ENCODE measurements at places on chromosomes 7 and 10.

DNA sequence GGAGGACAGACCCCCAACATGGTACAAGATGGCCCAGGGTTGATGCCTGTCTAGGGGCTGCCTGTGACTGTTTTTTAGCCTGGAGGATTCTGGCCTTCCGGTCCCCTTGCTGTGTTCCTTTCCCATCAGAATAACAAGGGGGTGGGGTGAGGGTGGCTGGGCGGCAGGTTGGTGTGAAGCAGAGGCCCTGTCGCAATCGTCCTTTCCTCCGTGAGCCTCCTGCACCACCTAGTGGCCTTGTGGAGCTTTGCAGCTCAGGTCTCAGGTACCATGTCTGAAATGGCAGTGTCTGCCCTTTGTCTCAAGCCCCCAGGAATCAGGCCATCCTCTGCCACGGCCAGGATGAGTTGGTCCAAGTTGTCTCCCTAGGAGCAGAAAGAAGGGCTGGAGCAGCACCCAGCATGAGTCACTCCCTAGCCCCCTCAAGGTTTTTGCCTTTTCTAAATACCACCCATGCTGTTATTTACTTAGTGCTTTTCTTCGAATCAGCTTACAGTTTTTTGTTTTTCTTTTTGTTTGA lies 24.2 kb downstream of the TACR2 start:
- peak; percentile 92 for DNase-seq

DNA sequence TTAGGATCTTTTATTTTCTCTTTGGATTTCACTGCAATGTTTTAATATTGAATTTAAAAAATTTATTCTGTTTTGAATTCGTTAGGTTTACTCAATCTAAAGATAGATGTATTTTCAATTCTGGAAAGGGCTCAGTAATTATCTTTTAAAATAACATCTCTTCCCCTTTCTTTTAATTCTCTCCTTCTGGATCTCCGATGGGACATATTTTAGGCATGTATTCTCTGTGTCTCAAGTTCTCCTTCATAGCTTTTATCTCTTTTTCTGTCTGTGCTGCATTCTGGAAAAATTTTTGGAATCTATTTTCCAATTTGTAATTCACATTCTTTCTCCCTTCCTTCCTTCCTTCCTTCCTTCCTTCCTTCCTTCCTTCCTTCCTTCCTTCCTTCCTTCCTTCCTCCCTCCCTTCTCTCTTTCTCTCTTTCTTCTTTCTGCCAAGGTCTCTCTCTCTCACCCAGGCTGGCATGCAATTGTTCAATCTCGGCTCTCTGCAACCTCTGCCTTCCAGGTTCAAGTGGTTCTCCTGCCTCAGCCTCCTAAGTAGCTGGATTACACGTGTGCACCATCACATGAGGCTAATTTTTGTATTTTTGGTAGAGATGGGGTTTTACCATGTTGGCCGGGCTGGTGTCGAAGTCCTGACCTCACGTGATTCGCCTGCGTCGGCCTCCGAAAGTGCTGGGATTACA lies 98.5 kb upstream of the CTTNBP2 start:
- DNase-seq, result no peak

DNA sequence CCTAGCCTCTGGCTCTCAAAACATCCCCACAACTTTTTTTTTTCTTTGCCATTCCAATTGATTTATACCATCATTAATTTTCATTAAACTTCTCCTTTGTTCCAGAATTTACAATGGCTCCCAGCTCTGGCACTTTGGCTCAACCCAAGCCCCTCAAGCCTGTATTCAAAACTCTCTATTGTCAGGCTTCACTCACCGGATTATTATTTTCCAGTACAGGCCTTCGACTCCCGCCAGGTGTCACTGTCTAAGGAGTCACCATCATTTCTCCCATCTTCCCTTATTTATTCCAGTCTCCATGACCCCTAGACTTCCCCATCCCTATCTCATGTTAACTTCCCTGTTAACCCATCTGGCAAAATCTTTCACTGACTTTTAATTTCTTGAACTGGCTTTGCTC lies 67.8 kb downstream of the HIPK2 start:
- no peak for DNase-seq

GRCh38 chr7:85126383-85126782 lies 60.5 kb downstream of the SEMA3D start:
- DNase-seq, result no peak

GRCh38 chr10:92572362-92573090 lies 1.4 kb downstream of the IDE start:
- no peak for DNase-seq

- DNase-seq, result peak; percentile 41
Observed at GRCh38 chr10:7795605-7796004, 7.6 kb downstream of the ATP5F1C start.

DNA sequence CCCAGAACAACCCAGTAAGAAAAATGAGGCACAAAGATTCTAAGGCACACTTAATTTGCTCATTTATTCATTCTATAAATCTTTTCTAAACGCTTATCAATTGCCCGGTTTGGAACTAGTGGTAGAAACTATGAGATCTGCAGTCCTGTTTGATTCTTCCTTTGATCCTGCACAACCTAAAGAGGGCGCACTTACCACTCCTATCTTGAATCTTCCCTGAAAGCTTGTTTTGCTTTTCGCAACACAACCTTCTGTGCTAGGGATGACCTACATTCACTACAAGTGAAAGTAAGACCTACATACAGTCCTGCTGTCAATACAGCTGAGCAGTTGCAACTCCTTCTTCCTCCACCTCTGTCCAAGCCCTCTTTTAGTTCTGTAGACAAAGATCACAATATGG lies 12.6 kb upstream of the ARL4A start:
- DNase-seq, result peak; percentile 20

- peak; percentile 83 for DNase-seq
Observed at GRCh38 chr10:70619271-70620019, 16.9 kb upstream of the PRF1 start.

DNA sequence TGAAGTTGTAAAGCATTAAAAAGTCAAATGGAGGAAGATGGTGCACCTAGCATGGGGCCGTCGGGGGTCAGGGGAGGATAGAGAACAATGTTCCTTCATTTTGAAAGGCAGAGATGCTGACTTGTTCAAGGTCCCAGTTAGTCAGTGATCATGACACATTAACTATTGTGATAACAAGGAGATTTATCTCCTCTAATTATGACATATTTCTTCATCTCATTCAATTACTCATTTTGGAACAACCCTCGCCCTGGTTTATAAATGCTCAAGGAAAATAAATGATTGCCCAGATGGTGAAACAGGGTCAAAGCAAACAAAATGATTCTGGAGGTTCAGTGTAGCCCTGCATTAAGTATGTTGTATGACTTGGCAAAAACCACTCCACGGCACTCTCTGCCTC lies 106.2 kb downstream of the ITIH5 start:
- DNase-seq, result no peak

- no peak for DNase-seq
Observed at GRCh38 chr7:107063245-107064120, 19.0 kb downstream of the PRKAR2B start.

DNA sequence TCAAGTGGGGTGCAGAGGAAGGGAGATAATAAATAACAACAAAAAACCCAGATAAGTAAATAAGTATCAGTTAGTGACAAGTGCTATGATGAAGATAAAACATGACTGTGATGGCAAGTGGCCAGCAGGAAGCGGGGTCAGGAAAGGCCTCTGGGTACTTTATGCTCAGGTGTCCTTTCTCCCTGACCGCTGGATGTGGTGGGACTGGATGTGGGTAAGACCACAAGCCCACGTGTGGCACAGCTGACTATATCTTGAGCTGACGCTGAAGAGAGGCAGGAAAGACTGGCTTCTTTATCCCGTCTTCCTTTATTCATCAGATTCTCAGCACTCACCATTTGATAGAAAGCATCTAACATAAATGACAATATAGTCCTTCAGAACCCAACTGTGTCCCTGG lies 87.8 kb downstream of the CREB5 start:
- no peak for DNase-seq

DNA sequence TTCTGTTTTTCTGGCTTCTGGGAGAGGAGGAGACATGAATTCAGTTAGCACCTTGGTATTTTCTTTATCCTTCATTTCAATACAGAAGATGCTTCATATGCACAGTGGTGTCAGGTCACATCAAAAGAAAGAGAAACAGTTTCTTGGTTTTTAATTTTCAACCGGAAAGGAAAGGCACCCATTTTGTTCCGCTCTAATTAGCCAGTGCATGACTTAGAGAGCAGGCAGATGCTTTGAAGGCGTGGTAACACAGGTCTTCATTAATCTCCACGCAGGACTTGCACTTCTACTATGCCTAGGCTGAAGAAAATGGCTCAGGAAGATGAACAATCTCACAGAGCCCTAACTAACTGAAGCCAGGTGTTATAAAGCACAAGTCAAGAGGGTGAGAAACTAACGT lies 70.4 kb upstream of the ATRNL1 start:
- DNase-seq, result no peak

GRCh38 chr10:45581582-45582385 lies 90.8 kb downstream of the ZFAND4 start:
- peak; percentile 38 for DNase-seq

GRCh38 chr10:116183733-116184511 lies 89.1 kb downstream of the GFRA1 start:
- DNase-seq, result no peak

DNA sequence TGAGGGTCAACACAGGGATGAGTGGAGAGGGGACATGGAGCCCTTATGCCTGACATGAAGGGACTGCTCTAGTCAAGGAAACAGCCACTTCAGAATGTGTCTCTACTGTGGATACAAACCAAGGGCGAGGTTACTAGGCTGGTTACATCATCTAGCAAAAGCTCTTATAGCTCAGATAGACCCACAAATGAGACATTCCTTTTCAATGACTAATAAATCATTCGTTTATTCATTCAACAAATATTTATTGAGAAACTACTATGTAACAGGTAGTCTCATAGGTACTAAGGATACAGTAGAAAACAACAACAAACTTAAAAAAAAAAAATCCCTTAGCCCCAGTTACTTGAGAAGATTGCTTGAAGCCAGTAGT lies 219.5 kb downstream of the KIAA1217 start:
- DNase-seq, result no peak
